ENCODE measurements at places on chromosomes 7 and 10.

DNA sequence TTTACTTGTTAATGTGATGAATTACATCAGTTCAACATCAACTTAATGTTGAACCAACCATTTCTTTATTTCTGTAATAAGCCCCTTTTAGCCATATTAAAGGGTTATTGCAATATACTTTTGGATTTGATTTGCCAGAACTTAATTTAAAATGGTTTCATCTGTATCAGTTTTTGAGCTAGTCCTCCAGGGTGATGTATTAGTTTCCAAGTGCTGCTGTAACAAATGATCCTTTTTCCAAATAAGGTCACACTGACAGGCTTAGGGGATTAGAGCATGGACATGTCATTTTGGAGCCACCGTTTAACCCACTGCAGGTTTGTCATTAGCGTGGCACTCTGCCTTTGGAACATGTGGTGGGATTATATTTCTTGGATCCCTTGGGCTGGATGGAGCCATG is 244.8 kb upstream of the PLPP4 start:
- no peak for DNase-seq

GRCh38 chr10:129621062-129621461 is 154.0 kb downstream of the MGMT start:
- no peak for DNase-seq

GRCh38 chr10:6351495-6351894 is 148.8 kb downstream of the PFKFB3 start:
- no peak for DNase-seq

DNA sequence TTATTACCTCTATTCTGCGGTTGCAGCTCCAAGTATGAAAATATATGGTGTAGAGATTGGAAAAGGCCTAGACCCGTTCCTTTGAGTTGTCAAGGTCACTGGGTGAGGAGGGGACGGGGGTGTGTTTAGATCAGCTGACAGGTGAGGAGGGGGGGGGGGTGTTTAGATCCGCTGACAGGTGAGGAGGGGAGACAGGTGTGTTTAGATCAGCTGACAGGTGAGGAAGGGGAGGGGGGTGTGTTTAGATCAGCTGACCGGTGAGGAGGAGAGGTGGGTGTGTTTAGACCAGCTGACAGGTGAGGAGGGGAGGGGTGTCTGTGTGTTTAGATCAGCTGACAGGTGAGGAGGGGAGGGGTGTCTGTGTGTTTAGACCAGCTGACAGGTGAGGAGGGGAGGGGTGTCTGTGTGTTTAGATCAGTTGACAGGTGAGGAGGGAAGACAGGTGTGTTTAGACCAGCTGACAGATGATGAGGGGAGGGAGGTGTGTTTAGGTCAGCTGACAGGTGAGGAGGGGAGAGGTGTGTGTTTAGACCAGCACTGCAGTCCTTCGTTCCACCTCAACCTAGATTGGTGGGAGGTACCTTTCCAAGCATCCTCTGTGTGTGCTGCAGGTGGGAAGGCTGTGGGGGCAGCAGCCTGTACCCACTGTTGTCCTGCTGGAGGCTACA is 655.0 kb upstream of the ADARB2 start:
- no peak for DNase-seq

DNA sequence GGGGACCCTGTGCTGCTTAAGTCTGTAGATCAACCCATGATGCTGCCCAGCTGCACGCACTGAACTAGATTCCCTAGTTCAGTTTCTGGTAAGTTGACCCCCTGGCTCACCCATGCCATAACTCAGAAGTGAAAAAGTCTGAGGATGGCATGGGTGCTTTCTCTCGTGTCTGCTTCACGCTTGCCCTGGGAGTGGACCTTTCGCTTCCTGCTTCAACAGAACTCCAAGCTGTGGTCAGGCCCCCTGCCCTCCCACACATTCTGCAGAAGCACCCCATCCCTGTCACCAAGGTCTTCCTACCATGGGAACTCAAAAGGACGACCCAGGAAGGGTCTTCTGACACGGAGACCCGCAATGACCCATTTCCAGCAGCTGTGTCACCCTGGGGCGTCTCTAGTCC is 39.9 kb downstream of the LRRC18 start:
- DNase-seq, result no peak

- DNase-seq, result no peak
Measured at GRCh38 chr10:72645263-72645858, 19.5 kb upstream of the MICU1 start.

DNA sequence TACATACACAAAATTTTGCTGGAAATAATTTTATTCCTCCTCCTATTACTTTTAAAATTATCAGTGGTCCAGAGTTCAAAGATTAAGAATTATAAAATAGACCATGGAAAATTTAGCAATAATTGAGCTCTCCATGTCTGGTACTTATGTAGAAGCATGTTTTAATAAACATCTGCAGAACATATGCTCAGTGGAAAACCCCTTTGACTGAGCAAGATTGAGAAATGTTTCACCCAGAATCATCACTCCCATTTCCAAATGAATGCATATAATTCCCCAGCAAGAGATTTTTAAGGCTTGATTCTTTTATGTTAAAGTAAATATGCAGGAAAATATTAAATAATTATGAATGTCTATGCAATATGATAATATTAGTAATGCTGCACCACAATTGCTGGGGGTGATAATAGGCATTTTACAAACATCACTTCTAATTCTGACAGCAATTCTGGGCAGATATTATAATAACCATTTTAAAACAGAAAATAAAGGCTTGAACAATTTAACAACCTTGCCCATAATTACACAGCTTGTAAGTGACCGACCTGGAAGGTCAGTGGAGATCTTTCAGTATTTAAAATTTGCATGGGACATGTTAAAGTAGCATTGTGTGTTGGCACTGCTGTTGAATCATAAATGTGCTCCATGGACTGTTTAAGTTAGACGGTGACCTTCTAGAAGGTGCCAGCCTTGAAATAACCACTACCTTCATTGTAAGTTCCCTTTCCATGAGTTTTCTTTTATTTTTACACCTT is 45.6 kb upstream of the TES start:
- no peak for DNase-seq

DNA sequence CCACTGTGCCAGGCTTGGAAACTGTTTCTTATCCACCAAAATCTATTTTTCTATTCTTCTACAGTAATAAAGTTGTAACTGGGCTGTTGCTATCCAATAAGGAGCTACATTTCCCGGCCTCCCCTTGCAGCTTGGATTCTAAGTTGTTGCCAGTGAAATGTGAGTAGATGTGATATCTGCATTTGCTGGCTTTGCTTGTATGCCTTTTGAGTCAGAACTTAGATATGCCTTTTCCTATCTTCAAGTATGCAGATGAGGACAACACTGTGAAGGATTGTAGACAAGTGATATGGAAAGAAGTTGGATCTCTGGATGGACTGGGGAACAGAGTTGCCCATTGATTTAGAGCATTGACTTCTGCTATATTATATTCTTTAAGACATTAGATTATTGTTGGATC is 236.9 kb downstream of the REEP3 start:
- DNase-seq, result no peak

DNA sequence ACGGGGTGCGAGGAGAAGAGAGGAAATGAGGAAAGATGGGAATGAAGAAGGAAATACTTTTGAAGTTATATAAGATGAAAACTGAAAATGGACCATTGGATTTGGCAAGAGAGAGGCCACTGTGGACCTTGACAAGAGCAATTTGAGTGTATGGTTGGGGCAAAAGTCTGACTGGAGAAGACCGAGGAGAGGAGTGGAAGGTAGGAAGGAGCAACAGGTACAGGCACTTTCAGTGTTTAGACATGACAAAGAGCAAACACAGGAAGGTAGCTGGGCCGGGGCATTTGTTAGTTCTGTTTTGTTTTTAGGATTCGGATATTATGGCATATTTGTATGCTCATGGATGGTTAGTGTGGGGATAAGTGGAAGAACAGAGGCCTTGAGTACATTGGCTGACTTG is 99.4 kb downstream of the TAF3 start:
- DNase-seq, result no peak

- DNase-seq, result no peak
Measured at GRCh38 chr7:141210862-141211261, 137.0 kb downstream of the TMEM178B start.

- DNase-seq, result no peak
Measured at GRCh38 chr7:156889089-156889488, 3.9 kb downstream of the LMBR1 start.

DNA sequence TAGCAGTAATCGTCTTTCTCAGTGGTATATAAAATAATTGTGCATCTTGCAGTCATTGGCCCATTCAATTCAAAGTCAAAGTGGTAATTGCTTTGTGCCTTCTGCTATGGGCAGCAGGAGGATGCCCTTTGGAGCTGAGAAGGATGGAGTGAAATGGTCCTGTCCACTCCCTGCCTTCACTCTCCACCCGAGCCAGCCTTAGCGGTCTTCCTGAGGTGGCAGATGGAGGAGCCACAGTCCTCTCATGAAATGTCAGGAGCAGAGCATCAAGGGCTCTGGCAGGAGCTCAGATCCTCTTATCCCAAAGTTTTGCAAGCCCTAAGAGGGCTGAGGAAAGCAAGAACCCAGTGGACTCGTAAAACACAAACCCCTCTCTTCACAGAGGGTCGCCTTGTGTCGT is 199.4 kb downstream of the DYNC1I1 start:
- DNase-seq, result no peak

DNA sequence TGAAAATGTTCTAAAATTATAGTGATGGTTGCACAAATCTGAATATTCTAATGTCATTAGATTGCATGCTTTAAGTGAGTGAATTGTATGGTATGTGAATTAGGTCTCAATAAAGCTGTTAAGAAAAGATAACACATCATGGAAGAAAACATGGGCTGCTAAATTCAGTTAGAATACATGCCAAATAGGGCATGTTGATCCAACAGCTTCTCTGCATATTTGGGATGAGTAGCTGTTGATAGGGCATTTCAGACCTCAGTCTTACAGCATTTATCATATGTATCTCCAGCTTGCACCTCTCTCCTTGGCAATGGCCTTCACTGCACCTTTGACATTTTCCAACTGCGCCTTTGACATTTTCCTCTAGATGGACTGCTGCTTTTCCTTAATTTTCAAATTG is 13.2 kb downstream of the CREB5 start:
- no peak for DNase-seq

DNA sequence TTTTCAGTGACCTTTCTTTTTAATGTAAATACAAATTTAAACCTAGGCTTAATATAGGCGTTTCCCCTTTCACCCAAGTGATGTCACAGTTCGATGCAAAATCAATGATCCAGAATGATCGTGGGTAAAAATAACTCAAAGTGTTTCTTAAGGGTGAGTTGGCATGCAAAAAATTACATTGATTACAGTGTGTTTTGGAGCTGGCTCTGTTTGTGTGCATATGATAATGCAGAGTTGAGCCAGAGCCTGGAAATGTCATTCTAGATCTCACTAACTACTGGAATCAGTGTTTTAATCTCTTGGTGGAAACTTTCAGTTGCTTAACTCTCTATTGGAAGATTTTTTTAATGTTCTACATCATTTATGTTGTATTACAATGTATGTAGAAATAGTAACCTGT is 72.5 kb upstream of the MXI1 start:
- DNase-seq, result no peak

DNA sequence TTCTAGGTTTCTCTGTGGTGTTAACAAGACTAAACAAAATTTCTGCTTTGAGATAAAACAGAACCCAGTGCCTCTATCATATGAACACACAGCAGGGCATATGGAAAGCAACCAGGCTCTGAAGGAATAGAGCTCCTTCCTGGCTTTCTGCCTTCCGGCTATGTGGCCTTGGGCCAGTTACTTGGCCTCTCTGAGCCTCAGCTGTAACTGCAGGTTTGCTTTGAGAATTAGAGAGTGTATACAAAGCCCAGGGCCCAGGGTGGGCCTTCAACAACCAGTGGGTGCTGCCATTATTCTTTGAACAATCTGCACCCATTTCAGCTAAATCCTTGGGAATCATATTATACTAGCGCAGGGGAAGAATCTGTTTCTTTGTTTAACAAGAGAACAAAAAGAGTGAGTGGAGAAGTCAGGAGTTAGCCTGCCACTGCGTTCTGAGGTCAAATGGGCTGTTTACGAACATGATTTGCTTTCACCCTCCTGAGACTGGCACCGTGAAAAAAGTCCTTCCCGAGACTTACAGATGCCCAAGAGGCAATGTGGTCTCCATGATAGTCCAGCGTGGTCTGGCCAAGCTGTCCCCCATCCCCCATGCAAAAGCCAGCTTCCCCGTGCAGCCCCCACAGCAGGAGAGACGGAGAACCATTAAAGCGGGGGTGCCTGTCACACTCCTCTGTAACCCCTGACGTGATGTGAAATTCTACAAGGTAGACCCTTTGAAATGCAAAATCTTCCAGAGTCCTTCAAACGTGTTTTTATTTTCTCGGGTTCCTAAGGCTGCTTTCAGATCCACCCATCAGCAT is 4.9 kb downstream of the FAM53B start:
- no peak for DNase-seq

- DNase-seq, result no peak
Measured at GRCh38 chr10:102113956-102114857, 6.0 kb downstream of the LDB1 start.

GRCh38 chr10:71697938-71698709 is 21.5 kb downstream of the C10orf105 start:
- no peak for DNase-seq

- DNase-seq, result no peak
Measured at GRCh38 chr10:105183536-105183935, 542.4 kb downstream of the SORCS3 start.

DNA sequence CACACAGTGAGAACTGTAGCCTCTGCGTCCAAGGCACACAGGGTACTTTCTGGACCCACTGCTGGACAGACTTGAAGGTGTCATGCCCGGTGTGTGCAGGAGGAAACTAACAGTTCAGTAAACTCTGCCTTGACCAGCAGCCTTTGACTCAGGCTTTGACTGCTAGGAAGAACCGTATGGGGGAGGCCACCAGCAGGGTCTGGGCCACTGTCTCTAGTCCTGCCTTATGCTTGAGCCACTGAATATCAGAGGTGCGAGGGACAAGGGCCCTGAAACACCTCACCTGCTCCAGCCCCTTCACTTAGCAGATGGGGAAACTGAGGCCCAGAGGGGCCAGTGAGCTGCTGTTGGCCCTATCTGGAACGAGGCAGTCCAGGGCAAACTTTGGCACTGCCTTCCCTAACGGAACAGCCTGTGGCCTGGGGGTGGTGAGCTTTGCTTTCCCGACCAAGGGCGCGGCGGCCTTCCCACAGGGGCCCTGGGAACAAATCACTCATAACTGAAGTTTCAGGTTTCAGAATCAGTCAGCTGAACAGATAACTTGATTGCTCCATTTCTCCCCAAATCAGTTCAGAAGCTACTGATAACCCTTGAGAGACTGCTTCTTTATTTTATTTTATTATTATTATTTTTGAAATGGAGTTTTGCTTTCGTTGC is 130.0 kb downstream of the FAM53B start:
- no peak for DNase-seq
